ENCODE measurements at places on chromosomes 5 and 9.
A peak's percentile ranks its signal among the peaks of the same experiment; 100 is the strongest.

- DNase-seq, result no peak
Observed at GRCh38 chr5:112693301-112693700, 44.4 kb upstream of the APC start.

GRCh38 chr9:137441289-137441934, at the start of gene ENTPD8:
TSS of gene ENTPD8 (minus strand) at chr9:137441357. CDS start at chr9:137438285, 3,072 bp downstream.
- DNase-seq, result no peak

DNA sequence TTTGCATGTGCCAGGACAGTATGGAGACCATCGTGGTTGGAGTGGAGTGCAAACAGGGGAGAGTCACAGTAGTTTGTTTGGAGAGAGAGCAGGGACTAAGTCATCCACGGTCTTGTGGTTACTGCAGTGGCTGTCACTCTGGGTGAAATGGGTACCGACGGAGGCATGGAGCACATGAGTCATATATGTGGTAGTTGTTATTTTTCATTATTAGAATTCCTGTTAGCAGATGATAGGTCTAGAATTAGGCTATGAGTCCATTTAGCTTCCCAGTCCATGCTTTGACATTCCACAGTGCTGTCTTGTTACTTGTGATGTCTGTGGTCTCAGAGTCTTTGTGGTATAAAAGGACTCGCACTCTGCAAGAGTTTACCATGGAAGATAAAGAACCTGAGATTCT, 303.9 kb downstream of the DMRT2 start:
- no peak for DNase-seq

DNA sequence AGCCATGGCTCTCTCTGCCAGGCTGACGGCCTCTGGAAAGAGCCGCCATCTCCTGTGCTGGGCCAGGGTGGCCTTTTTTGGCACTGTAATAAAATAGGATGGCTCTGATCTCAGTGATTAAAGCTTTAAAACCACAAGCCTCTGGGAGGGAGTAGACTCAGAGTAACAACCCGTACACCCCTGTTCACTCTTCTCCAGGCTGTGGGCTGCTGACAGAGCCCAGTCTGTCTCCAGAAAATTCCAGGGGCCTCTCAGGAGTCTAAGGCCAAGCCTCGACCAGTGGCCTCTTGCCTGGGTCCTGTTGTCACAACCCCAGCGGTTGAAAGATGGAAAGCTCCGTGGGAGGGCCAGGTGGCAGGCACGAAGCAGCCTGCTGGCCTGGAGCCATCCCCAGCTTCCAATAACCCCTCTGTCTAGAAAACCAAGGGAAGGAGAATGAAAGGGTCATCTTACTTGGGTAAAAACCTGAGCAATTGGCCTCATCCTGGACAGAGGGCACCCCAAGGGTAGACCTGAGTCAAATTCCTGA, 286.7 kb upstream of the ZNF462 start:
- DNase-seq, result no peak

DNA sequence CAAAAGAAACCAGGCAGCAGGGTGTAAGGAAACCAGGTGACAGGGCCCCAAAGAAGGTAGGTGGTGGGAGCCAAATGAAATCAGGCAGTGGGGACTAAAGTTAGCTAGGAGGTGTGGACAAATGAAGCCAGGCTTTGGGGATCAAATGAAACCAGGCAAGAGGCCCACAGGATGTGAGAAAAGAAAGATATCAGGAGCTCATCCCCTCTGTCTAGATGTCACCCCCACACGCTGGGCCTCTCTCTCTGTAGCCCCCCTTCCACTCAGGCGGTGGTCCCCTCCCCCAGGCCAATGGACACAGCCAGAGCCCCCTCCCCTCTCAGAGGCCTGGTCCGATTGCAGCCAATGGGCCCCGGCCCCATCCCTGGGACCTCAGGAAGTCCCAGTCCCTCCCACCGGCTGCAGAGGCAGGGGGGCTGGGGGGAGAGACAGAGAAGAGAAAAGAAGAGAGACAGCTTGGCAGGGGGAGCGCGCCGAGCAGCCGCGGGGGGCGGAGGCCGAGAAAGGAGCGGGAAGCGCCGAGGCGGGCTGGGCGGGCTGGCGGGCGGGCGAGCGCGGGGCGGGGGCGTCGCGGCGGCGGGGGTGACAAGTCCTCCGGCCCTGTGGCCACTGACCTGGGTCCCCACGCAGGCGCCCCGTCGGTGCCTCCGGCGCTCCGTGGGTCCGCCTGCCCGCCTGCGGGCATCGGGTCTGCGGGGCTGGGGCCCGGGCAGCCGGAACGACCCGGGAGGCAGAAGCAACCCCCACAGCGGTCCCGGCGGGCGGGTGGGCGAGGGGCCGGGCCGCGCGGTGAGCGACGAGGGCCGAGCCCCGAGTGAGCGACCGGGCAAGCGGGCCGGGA, 11.9 kb downstream of the CNTFR start:
- no peak for DNase-seq

DNA sequence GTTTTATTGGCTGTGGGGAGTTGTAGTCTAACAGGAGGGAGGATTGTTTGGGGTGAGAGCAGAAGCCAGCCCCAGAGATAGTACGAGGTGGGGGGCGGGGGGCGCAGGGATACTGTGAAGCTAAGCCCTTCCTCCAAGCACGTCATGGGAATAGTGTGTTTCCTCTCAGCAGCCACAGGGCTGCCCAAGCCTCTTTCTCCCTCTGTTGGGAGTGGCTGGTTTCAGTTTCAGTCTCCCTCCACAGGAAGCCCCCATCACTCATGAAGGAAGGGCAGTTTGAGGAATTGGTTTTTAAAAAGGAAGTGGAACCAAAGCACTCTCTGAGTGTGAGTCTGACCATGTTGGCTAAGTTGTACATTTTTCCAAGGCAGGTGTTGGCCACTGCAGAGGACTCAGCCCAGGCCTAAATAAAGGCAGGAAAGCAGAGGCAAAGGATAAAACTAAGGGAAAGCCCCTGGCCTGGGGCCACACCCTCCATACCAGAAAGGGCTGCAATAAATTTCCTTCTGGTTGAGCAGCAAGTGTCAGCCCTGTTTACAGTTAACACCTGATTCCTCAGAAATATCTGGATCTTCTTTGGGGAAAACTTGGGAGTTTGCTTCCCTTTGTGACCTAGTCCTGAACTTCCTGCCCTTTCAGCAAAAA, 3.2 kb downstream of the RAB24 start:
- peak; percentile 61 for DNase-seq

DNA sequence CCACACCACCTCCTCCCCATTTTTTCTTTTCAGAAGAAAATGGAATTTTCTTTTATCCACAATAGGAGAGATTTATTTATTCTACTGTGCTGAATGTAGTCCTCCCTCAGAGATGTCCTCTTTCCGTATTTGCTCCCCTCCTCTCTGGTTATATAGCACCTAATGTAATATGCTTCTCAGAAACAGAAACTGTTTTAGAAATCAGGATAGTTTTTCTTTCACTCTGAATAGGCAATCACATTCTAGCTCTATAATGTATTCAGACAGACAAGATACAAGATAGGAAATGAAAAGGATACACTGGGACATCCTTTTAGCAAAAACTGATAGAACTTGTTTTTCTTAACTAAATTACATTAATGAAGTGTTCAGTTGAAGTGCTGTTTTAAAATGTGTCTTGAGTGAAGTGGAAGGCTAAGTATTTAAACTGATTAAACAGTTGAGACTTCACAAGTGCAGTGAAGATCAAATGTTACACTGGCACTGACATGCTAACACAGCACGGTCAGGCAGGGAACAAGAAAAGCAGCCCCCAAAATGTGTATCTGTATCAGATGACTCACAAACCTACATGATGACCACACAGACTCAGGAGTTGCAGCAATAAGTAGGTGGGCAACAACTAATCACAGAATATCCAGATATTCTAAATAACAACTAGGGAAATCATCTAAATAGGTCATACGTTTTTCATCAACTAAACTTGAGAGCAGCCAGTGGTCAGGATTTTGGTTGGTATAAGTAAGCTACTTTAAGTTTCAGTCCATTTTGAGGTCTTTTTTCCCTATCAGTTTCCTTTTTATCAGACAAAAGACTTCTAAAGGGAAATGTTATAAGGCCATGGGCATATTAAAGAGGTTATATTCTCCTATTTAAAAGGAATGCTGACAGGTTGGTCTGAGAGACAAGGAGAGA, 260.4 kb downstream of the MLLT3 start:
- no peak for DNase-seq

- DNase-seq, result no peak
Observed at GRCh38 chr9:106637486-106637885, 225.5 kb upstream of the ZNF462 start.

GRCh38 chr5:138725818-138726416, 27.3 kb upstream of the CTNNA1 start:
- no peak for DNase-seq

DNA sequence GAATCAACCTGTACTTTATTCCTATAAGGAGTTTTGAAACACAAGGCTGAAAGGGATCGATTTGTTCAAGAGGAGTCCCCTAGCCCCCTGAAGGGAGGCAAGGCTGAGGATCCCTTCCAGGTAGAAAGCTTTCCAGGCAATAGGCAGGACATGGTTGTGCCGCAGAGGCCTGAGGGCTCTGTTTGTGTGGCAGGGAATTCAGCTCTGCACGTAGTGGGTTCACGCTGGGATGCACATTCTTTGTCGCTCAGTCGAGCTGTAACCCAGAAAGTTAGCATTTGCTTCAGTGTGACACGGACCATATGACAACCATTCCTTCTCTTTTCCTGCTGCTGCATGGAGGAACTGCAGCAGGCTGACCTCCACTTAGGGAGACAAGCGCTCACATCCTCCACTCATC, 65.6 kb upstream of the TRIO start:
- no peak for DNase-seq

DNA sequence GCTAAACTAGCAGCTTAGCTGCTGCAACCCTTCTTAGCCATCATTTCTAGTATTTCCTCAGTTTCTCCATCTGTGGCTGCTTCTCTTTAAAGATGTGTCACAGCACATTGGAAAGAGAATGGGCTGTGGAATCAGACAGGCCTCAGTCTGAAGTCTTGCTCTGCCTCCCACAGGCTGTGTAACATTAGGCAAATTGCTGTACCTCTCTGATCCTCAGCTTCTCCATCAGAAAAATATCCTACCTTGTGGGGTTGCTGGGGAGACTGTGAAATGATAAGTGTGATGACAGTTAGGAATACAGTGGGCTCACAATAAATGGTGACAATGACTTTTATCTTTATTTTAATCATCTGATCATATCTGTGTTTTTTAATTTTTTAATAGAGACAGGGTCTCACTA, 17.5 kb upstream of the TRIM14 start:
- DNase-seq, result no peak

GRCh38 chr5:1754531-1755220, 45.0 kb downstream of the MRPL36 start:
- no peak for DNase-seq

- no peak for DNase-seq
Observed at GRCh38 chr9:115058684-115059315, 59.2 kb downstream of the TNC start.

- DNase-seq, result no peak
Observed at GRCh38 chr9:132061526-132061925, 18.1 kb downstream of the MED27 start.

GRCh38 chr5:56852228-56853000, 37.1 kb downstream of the MAP3K1 start:
- DNase-seq, result no peak

DNA sequence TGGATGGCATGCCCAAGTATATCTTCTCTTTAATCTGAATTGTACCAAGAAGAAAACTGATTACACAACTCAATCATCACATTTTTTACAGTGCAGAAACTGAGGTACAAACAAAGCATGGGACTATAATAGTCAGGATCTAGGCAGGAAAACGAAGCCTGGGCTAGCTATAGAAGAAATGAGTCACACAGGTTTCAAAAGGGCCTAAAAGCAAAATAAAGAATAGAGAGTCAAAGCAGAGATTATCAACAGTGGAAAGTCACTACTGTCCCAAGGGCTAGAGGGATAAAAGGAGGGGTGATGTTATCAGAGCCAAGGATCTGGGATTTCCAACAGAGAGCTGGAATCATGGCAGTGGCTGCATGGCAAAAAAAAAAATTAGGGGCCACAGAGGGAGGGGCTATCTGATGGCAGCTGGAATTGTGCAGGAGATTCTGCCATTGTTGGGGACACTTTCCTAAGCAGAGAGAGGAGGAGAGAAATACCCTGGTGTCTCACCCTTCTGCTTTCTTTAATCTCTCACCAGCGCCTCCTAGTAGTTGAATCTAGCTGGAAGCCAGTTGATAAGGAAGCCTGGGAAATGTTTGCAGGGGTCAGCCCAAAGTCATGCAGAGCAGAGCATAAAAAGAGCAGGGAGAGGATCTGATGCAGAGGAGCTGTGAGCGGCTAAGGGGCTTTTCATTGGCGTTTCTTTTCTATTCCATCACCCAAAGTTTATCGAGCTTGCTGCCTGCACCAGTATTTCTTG, 343.2 kb downstream of the ACTL7B start:
- no peak for DNase-seq

- DNase-seq, result no peak
Observed at GRCh38 chr5:179886190-179886911, 21.3 kb downstream of the TBC1D9B start.

DNA sequence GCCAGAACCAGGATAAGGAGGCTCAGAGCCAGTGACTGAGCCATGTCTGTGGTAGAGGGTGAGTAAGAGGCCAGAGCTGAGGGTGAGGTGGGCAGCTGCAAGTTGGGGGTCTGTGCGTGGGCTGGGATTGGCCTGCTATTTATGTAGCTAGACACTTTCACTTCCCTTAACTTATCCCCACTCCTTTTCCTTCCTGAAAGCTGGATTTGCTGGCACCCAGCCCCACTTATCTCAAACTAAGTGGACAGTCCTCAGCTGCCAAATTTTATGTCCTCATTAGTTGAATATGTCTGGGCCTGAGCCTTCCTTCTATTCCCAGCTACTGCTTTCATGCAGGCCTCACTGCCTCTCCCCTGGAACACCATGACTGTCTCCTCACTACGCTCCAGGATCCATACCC, at the start of gene CCL21:
Gene CCL21, minus strand, starts transcription at position 114 of the 400 bp plus-strand sequence. Its CDS starts 70 bp downstream, at position 44.
- no peak for DNase-seq

DNA sequence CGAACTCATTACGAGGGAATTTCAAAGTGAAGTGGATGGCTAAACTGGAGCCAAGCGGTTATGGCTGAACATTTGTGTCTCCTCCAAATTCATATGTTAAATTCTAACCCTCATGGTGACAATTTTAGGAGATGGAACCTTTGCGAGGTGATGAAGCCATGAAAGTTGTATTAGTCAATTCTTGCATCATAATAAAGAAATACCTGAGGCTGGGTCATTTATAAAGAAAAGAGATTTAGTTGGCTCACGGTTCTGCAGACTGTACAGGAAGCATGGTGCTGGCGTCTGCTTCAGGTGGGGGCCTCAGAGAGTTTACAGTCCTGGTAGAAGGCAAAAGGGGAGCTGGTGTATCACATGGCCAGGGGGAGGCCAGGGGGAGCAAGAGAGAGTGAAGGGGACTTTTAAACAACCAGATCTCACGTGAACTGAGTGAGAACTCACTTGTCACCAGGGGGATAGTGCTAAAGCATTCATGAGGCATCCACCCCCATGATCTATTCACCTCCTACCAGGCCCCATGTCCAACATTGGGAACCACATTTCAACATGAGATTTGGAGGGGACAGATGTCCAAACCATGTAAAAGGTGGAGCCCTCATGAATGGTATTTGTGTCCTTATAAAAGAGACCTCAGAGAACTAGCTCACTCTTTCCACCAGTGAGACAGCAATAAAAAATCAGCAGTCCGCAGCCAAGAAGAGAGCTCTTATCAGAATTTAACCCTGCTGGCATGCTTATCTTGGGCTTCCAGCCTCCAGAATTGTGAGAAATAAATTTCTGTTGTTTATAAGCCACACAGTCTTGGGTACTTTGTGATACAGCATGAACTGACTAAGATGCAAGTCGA, 143.4 kb downstream of the MTRR start:
- DNase-seq, result no peak

Data from activated CD4-positive, alpha-beta T cell treated with anti-CD3 and anti-CD28 coated beads, Interleukin-2, amount 50 U/mL, for 1 hour (primary cell).